ENCODE measurements at places on chromosomes 6 and 20. TPM values are rescaled to one million over a fixed set of nuclear protein-coding genes. Genes with fewer than 3 reads are reported as not detected.

DNA sequence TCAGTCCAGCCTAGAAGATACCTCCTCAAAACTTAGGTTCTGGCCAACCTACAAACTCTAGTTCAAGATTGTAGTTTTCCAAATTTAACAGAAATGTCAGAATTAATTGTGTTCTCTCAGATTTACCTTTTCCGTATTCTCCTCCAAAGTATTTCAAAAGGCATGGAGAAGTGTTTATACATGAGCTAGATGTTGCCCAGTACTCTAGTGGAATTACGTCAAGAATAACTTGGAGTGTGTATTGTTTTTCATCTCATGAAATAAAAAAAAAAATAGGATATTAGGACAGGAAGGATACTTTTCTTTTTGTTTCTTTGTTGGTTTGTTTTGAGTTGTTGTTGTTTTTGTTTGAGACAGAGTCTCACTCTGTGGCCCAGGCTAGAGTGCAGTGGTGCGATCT, 32.3 kb upstream of the MARCKS start:
- no peak for DNase-seq
- no peak overlapping the region for H3K27ac ChIP-seq
- H3K4me3 ChIP-seq: no peak overlapping the region
- no peaks in the 10 kb centered on the region for H3K36me3 ChIP-seq
- H3K27me3 ChIP-seq: no peaks in the 10 kb centered on the region
- H3K4me1 ChIP-seq: peaks cover 4% of the 10 kb centered on the region

GRCh38 chr6:114304304-114304887, 38.4 kb downstream of the HS3ST5 start:
- no peaks in the 10 kb centered on the region for H3K27me3 ChIP-seq
- DNase-seq: peak; percentile 12

DNA sequence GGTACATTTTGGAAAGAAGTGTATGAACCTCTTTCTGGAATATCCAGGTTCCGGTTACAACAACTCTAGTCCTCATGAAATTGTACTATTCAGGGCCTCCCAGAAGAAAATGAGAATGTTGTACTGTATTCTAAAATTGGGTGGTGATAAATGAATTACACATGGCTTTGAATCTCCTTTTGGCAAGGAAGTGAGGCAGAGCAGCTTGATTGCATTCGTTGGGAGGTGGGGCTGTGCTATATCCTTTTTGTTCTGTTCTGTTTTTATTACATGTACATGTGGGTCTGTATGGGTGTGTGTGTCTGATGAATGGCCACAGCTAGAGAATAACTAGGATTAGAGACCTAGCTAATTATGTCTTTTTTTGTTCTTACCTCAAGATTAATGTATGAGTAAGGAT, 37.8 kb upstream of the SNRPB2 start:
- no peaks in the 10 kb centered on the region for H3K4me1 ChIP-seq
- no peak overlapping the region for H3K4me3 ChIP-seq
- no peaks in the 10 kb centered on the region for H3K27me3 ChIP-seq
- no peaks in the 10 kb centered on the region for H3K36me3 ChIP-seq

- no peaks in the 10 kb centered on the region for H3K36me3 ChIP-seq
- H3K27ac ChIP-seq: peak overlapping the region; percentile 93
- no peaks in the 10 kb centered on the region for H3K27me3 ChIP-seq
- H3K4me3 ChIP-seq: no peak overlapping the region
These were observed 23.0 kb downstream of the SYNJ2 start for GRCh38 chr6:158004701-158005095.

DNA sequence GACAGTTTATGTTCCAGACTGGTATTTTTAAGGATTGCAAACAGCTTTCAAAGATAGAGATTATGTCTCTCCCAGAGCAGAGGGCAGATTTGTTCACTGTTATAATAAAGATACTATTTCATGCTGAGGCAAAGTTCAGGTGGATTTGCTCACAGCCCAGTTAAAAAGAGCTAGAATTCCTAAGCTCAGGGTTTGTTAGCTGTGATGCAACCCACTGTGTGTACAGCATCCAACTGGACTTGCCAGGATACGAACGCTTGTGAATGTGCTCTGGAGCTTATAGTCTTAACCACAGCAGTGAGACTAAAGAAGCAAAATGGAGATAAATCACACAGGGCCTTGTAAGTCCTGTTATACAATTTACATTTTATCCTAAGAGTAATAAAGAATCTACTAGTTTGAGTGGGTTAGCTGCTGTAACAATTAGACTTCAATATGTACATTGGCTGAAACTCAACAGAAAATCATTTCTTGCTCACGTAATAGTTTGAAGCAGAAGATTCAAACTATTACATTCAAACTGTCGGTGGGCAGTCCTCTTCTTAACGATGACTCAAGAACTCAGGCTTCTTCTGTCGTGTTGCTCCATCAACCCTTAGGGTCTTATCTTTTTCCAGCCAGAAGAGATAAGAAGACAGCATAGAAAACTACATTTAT, 204.0 kb upstream of the PLN start:
- H3K27ac ChIP-seq: no peak overlapping the region
- peak; percentile 7 for DNase-seq
- no peaks in the 10 kb centered on the region for H3K27me3 ChIP-seq
- H3K4me1 ChIP-seq: no peaks in the 10 kb centered on the region
- H3K36me3 ChIP-seq: no peaks in the 10 kb centered on the region

Gene RIMS4
- under 0.01 TPM for total RNA-seq

Gene SAMD3
- 2.8 TPM for total RNA-seq

Gene DDO
- 8.7 TPM for total RNA-seq
